ENCODE measurements at places on chromosomes 6 and 20.

DNA sequence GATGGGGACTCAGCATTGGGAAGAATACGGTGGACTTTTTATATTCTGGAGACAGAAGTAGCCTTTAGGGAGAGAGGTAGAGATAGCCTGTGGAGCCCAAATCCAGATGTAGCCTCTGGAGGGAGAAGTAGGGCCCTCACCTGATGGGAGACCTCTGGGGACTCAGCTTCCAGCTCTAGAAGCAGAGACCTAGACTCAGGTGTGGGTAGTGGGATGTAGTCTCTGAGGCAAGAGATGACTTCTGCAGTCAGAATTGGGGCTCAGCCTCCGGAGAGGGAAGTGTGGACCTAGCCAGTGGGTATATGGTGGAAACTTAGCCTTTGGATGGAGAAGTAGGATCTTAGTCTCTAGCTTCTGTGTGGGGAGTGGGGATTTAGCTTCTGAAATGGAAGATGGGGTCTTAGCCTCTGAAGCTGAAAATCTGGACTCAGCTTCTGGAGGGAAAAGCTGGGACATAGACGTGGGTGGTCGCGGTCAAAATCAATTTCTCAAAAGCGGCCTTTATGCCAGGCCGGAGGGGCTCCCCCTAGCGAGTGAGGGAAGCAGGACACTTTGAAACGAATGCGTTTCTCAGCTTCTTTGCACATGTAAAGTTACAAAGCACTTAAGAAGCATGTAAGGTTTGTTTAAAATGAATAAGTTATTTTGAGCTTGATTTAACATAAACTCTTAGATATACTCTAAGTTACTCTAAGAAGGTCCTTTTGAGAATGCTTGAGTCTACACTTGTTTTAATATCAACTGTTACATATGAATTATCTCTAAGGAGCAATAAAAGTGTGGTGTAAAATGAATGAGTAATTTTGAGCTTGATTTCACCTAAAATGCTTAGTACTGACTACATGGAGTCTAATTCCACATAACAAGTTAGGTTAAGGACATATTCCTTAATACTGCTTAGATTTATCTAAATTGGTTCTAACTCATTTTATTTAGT lies 12.9 kb upstream of the ZNF343 start:
- DNase-seq = peak; percentile 53

GRCh38 chr6:130421585-130421984 lies 55.8 kb downstream of the TMEM200A start:
- peak; percentile 72 for DNase-seq

GRCh38 chr6:147105786-147106185 lies 98.4 kb upstream of the STXBP5 start:
- no peak for DNase-seq

DNA sequence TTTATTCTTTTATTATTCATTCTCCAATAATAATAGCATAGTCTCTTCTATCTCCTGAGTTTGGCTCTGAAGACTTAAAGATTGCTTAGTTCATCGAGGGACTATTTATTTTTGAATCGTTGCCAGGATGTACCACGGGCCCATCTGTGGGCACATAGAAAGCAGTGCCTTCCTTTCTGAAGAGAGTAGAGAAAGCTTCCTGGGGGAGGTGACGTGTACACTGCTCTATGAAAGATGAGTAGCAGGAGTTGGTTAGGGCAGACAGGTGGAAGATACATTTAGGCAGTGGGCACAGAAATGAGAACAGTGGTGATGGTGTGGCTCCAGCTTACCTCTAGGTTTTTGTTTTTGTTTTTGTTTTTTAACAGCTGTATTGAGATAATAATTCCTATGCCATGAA lies 98.4 kb downstream of the CDKAL1 start:
- no peak for DNase-seq

DNA sequence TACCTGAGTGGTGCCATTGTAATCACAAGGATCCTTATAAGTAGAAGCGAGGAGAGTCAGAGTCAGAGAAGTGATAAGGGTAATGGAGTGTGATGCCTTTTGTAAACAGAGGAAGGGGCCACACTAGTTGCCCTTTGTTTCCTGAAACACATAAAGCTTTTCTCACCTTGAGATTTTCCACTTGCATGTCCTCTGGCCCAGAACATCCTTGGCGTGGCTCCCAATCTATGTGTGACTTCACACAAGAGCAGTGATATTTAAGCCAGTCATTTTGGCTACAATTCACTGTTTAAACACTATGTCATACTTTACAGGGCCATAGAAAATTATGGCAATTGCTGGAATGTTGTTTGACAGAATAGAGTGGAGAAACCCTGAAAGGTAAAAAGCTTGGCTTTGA lies 121.2 kb upstream of the BTN3A2 start:
- no peak for DNase-seq

- DNase-seq = no peak
Measured at GRCh38 chr6:71053475-71053874, 96.6 kb upstream of the B3GAT2 start.

- peak; percentile 63 for DNase-seq
Measured at GRCh38 chr20:58481481-58482021, 33.6 kb downstream of the APCDD1L start.

GRCh38 chr6:70857387-70858077 lies 99.3 kb downstream of the B3GAT2 start:
- no peak for DNase-seq

- peak; percentile 55 for DNase-seq
Measured at GRCh38 chr20:32585011-32585585, at the start of gene NOL4L. Gene NOL4L, minus strand, starts transcription at chr20:32585333. Its CDS starts 443 bp downstream, at chr20:32584890.

DNA sequence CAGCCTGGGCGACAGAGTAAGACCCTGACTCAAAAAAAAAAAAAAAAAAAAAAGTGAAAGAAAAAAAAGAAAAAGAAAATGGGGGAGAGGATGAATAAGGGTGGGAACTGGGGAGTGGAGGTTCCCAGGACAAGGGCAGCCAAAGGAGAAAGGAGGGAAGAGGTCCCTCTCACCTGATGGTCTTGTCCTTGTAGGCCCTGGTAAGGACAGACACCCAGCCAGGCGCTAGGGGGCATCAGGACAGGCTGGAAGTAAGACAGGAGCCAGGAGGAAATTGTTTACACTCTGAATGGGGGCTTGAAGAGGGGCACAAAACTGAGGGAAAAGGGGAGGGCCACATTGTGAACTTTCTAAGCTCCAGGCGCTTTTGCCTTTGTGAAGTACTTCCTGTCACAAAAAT lies 2.3 kb upstream of the ALDH5A1 start:
- DNase-seq = peak; percentile 18

DNA sequence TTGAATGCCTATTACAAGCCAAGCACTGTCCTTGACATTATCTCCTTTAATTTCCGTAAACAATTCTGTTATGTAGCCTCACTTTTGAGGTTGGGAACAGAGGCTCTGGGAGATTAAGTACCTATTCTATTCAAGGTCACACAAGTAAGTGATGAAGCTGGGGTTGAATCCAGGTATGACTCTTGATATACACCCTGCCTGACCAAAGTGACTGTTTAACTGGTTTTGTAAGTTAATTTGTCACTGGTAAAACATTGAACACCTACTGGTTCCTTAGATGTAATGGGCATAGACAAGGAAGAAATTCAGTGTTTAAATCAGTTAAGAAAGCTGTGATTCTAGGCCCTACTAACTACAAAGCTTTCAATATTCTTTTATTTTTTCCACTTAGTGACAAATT lies 22.9 kb downstream of the GTF2H5 start:
- no peak for DNase-seq

DNA sequence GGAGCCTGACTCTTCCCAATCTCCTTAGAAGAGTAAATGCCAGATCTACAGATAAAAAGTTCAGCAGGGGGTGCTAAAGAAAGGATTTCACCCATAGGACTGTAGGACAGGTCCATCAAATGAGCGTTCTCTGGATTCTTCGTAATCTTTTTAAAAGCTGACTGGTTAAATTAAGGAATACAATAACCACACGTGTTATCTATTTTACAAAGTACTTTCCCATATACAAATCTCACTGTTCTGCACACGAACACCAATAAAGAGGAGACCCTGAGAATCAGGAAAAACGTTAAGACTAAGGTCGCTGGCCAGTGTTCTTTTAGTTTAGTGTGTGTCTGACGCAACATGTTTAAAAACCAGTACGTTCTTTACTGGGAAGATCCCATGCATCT lies 542 bp downstream of the TUBE1 start:
- peak; percentile 72 for DNase-seq

DNA sequence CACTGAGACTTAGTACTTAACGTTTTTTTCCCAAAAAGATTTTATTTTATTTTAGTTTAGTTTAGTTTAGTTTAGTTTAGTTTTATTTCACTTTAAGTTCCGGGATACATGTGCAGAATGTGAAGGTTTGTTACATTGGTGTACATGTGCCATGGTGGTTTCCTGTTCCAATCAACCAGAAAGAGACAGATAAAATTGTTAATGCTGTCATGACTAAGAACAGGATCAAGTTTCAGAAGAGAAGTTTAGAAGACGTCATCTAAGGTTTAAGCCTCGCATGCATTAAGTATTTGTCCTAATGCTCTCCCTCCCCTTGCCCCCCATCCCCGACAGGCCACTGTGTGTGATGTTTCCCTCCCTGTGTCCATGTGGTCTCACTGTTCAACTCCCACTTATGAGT lies 540.0 kb downstream of the KHDRBS2 start:
- DNase-seq = no peak

- no peak for DNase-seq
Measured at GRCh38 chr6:111837641-111838500, 35.4 kb downstream of the FYN start.

- no peak for DNase-seq
Measured at GRCh38 chr6:82038631-82039030, 208.9 kb downstream of the IBTK start.

GRCh38 chr20:46156065-46156464 lies 38.0 kb downstream of the CD40 start:
- no peak for DNase-seq

DNA sequence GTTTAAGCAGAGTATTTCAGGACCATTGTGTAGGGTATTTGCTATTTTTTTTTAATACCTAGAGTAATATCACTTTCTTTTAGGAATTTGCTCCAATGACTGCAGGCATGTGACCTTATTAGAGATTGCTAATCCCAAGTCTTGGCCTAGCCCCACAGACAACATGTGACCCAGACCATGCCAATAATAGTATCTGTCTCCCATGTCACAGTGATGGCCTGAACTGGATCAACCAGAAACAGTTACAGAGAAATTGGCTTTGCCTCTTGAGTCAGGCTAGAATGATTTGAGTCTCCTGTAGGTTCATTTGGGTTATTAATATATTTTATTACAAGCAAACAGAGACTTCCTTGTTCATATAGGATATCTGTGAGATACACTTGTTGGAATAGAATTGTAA lies 116.8 kb downstream of the DNAH8 start:
- no peak for DNase-seq

GRCh38 chr6:105600336-105601260 lies 197.7 kb upstream of the PREP start:
- DNase-seq = peak; percentile 61

DNA sequence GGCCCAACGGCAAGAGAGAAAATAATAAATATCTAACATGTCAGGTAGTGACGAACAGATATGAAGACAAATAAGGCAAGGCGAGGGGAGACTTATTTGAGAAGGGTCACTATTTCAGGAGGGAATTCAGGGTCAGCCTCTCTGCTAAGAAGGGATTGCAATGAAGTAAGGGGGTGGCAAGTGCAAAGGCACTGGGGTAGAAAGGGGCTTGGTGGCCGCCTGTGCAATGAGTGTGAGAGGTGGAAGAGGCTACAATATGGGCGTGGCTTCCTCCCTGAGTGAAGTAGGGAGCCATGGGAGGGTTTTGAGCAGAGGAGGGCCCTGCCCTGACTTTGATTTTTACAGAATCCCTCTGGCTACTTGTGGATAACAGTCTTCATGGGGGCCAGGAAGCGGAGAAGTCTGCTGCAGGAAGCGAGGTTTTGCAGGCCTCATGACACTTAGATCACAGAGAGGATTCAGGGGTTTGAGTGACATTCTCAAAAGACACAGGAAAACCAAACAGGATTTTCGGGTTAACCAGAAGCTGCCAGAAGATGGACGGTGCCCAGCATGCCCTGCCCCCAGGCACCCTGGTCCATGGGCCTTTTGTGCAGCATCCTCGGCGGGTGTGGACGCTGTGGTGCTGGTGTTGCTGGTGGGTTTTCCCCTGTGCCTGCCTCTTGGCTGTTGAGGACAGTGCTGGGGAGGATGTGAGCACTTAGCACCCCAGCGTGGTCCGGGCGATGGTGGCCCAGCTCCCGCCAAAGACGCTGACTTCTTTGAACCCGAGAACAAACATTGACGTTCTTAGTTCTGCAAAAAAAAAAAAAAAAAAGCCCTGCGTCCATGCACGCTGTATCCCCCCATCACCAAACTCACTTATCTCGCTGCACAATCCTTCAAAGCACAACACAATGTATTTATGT lies 124.2 kb upstream of the PTPN1 start:
- no peak for DNase-seq

DNA sequence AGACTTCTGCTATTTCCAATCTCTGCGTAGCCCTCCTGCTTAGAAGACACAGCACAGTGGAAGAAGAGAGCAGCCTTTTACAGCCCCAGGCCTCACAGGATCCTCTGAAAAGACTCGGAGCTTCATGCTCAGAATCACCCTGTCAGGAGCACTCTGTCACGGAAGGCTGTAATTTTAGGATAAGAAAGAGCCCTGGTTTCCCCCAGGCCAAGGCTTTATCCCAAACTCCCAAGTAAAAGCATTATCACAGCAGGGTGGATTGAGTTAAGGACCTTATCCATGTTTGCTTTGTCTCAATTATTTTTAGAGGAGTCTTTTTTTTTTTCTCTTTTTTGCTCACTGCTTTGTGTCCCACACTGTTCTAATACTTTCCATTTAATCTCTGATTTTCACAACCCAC lies 39.2 kb downstream of the ANKS1A start:
- DNase-seq = no peak

GRCh38 chr6:112691289-112691688 lies 344.2 kb downstream of the RFPL4B start:
- peak; percentile 95 for DNase-seq

- DNase-seq = no peak
Measured at GRCh38 chr20:57435498-57436222, 44.5 kb downstream of the RBM38 start.

DNA sequence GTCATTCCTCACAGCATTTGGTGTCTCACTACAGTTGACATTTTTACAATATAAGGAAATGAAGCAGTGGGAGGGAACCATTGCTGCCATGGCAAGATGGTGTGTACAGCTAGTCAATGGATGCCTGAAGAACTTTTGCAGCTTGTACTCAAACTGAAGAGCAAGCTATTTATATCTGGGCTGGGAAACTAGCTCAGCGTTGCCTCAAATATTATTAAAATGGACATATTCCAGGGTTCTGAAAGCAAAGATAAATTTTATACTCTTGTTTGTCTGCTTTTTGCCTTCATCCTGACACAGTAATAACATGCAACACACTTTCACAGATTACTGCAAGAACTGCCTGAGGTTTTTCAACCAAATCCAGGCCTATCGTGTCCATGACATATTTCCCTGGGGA lies 156.4 kb upstream of the COL21A1 start:
- no peak for DNase-seq

- no peak for DNase-seq
Measured at GRCh38 chr6:125393449-125393858, 91.7 kb upstream of the HDDC2 start.

All from GM23248 (cell line).